ENCODE measurements at places on chromosomes 11 and 22. TPM values are rescaled to one million over a fixed set of nuclear protein-coding genes. Genes with fewer than 3 reads are reported as not detected.

DNA sequence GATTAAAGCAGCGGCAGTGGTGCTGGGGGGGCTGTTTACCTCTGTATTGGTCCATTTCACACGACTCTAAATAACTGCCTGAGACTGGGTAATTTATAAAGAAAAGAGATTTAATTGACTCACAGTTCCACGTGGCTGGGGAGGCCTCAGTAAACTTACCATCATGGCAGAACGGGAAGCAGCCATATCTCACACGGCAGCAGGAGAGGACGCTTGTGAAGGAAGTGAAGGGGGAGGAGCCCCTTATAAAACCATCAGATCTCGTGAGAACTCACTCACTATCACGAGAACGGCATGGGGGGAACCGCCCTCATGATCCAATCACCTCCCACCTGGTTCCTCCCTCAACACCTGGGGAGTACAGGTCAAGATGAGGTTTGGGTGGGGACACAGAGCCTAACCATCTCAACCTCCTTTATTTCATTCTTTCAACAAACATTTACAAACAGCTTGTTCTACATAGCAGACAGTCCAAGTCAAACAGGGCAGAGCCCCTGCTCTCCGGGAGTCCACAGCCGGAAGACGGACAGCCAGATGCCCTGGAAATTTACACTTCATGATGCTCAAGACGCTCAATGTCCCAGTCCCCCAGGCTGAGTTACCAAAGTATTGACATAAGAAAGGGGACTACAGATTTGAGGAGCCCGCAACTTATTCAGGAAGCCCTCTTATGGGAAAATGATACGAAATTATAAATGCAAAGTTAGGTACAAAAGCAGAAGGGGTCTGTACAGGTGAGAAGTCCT, 26.3 kb upstream of the HMGXB4 start:
- DNase-seq = no peak

- no peak for DNase-seq
Observed at GRCh38 chr11:32893093-32893342, 407 bp downstream of the QSER1 start.

DNA sequence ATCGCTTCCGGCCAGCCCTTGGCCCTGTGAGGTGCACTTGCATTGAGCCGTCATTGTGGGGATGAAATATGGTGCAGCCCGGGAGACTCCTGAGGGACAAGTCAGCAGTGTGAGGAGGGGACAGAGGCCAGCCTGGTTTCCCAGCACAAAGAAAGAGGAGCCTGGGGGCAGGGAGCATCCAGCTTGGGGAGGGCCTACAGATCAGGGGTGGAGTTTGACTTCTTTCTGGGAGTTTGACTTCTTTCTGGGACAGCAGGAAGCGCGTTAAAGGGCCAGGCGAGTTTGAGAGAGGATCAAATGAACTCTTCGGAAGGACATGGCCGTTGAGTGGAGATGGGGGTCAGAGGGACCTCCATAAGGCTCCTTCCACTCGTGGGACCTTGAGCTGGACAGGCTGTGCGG, 91.9 kb downstream of the LRRC32 start:
- no peak for DNase-seq

DNA sequence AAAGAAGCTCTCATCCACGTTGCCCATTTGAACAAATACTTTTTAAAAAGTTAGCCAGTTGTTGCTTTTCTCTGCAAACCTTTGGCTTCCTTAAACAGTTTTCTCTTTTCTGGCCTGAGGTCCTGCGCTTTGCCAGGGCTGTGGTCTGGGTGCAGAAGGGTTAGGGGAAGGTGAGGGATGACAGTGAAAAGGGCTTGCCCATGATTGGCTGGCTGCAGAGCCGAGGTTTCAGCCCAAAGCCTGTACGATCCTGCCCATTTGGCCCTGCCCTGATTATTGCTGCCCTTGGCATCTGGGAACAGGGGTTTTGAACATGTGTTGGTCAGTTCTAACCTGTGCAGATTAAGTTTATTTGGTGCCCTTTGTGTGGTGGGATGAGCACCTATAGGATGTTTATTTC, 1.5 kb downstream of the INCENP start:
- DNase-seq = no peak

DNA sequence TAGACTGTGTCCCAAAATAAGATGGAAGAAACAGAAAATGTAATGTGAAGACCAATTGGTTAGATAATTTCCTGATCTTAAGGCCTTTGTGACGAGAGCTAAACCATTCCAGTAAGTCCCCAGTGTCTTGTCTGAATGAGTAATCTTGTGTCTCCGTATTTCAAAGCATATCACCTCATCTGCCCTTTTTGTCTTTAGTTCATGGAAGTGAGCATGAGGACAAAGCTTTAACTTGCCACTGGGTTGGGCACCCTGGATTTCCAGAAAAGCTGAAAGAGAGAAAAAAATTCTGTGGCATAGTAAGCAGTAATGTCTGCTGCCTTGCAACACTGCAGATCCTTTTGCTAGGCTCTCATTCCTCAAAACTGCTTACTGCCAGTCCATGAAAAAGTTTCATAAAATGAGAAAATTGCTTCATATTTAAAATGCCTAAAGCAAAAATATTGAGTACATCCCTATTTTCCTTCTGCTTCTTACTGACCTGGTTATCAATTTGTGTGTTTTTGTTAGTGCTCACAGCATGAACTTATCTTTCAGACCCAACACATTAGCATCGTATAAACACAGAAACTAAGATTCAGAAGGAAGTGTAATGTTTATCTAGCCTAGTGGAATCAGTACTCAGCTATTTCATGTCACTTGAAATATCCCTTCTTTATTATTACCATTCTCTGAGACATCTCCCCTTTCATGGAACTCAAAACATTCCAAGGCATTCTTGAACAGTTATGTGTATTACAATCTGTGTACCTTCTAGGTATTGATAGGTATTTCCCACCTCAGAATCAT, 5.3 kb downstream of the CASP12 start:
- DNase-seq = no peak

DNA sequence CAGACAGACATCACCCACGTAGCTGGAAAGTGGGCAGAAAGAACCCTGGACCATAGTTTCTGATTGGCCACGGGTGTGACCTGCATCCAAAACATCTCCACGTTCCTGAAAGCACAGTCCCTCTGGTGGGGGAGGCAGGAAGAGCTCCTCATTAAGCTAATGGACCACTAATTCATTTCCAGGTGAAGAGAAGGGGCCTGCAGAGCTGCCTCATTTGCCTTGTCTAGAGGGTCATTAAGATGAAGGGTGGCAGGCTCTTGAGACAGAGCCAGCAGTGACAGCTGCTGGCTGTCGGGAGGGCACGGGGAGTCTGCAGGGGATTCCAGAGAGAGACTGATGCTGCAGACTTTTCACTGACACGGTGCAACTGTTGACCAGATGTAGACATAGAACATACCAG, 149.6 kb upstream of the OPCML start:
- no peak for DNase-seq

DNA sequence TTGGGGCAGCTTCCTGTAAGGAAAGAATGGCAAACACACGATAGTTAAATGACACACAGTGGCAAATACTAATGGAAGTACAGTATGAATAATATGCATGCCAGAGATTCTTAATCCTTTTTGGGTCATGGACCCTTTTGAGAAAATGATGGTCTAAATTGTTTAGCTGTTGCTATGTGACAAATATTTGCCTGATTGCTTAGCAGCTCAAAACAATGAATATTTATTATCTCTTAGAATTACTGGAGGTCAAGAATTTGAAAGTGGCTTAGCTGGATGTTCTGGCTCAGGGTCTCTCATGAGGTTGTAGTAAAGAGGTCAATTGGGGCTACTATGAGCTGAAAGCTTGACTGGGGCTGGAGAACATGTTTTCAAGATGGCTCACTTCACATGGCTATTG, 69.7 kb downstream of the FANCF start:
- DNase-seq = no peak

Gene PNPLA3
- 1.7 TPM for total RNA-seq

Measured in activated T-helper 2 cell treated with anti-CD3 and anti-CD28 coated beads, Interferon-gamma antibody, Interleukin-2, Interleukin-4, amounts not matched to agents 10 μg/mL and 5 μg/mL and 100 μg/mL, durations not matched to agents 14 hours and 24 hours and 36 hours (primary cell).